ENCODE measurements at places on chromosomes 16 and 17. TPM values are rescaled to one million over a fixed set of nuclear protein-coding genes. Genes with fewer than 3 reads are reported as not detected.
A peak's percentile ranks its signal among the peaks of the same experiment; 100 is the strongest.

BCO1 gene
- 0.23 TPM for total RNA-seq

ZP2 gene
- total RNA-seq = not detected

- peaks cover 23% of the 10 kb centered on the region for H3K4me1 ChIP-seq
- H3K4me3 ChIP-seq = no peak overlapping the region
- H3K36me3 ChIP-seq = peaks cover 4% of the 10 kb centered on the region
- H3K27me3 ChIP-seq = no peaks in the 10 kb centered on the region
- DNase-seq = no peak
Observed at GRCh38 chr17:3972281-3972731, 8.1 kb upstream of the ATP2A3 start.

DNA sequence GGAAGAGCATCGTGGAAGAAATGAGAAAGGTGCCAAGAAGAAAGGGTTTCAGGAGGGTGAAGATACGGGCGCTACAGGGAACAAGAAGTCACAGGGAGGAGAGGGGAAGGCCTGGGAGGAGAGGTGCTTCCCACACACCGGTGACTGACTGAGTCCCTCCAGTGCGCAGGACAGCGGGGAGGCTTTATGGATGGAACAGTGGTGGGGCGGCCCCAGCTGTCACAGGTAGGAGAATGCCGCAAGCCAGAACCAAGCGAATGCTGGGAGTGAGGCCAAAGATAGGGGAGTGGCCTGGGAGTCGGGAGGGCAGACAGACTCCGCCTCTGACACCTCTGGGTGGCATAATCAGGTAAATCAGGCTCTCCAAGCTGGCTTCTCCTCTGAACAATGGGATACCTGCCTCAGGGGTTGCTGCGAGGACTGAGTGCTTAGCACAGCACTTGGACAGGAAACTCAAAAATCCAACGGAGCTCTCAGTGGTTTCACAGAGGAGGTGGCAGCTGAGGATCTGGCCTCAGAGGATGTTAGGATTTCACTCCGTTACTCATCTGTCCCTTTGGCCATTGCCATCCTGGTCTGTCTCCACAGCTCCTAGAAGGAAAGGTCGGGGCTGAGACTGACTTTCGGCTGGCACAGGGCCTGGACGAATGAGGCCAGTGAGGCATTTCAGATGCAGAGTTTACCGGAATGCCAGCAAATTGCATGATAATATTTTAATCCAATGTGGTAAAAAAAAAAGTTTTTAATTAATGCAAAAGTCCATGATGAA is 717 bp upstream of the CNP start:
- peak overlapping the region; percentile 94 for H3K27ac ChIP-seq
- no peaks in the 10 kb centered on the region for H3K36me3 ChIP-seq
- H3K4me1 ChIP-seq = peaks cover 18% of the 10 kb centered on the region
- peak overlapping the region; percentile 84 for H3K4me3 ChIP-seq
- peaks cover 11% of the 10 kb centered on the region for H3K27me3 ChIP-seq

TBC1D3 gene
- not detected for total RNA-seq

COPS3 gene
- total RNA-seq = 74.8 TPM

TEKT5 gene
- 0.60 TPM for total RNA-seq

GRCh38 chr17:40106760-40107521 is 6.6 kb upstream of the NR1D1 start:
- peak overlapping the region; percentile 26 for H3K4me3 ChIP-seq
- no peak overlapping the region for H3K27ac ChIP-seq

Data from WTC11 (cell line).